ENCODE measurements at places on chromosomes 1 and 21.

DNA sequence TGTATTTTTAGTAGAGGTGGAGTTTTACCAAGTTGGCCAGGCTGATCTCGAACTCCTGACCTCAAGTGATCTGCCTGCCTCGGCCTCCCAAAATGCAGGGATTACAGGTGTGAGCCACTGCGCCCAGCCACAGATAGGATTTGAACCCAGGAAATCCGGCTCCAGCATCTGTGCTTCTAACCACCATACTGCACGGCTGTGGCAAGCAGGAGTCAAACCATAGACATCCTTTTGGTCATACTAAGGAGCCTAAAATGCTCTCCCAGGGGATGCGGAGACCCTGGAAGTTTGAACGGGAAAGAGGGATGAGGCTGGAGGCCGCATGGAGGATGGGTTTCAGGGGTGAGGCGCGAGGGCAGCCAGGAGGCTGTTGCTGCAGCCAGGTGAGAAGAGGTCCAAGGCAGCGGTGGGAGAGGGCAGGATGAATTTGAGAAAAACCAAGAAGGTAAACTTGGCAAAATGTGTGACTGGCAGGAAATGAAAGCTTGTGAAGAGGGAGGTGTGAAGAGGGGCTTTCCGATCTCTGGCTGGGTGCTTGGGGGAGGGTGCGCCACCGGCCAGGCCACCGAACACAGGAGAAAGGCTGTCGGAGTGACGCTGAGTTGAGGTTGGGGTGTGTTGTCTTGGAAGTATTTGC, 24.0 kb upstream of the CDK18 start:
- DNase-seq = peak; percentile 60

DNA sequence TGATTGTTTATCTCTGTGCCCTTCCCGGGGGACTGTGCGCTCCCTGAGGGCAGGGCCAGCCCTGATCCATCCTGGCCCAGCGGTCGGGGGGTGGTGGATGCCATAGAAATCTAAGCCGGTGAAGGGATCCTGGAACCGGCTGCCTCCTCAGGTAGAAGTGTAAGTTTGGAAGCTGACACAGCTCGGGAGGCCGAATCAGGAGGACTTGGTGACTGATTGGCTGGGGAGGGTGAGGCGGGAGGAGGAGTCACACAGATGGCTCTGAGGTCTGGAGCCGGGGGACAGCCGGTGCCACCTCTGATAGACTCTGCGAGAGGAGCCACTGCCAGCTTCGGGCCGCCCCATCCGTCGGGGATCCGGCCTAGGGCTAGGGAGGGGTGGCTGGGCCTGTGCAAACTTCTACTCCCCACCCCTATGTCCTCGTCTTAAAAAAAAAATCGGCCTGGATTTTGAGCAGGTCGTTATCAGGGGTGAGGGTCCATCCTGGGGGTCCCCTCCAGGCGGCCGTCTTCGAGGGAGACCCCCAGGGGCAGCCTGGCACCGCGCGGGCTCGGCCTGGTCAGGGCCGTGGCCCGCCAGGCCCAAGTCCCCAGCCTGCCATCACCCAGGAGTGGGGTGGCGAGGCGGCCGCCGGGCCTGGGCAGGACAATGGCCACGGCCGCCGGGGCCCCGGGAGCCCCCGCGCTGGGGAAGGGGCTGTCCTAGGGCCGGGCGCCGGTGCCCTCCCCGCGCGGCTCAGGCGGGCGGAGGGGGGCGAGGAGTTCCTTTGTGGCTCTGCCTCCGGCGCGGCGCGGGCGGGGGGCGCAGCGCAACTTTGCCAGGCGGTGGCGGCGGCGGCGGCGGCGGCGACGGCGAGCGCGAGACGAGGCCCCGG, 708 bp upstream of the ZNF362 start:
- peak; percentile 51 for DNase-seq

DNA sequence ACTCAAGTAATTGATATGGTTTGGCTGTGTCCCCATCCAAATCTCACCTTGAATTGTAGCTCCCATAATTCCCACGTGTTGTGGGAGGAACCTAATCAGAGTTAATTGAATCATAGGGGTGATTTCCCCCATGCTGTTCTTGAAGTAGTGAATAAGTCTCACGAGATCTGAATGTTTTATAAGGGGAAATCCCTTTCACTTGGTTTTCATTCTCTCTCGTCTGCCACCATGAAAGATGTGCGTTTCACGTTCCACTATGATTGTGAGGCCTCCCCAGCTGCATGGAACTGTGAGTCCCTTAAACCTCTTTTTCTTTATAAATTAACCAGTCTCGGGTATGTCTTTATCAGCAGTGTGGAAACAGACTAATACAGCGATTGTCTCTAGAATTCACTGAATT, 135.4 kb downstream of the BACH1 start:
- DNase-seq = no peak

- DNase-seq = no peak
These were observed 108.7 kb downstream of the PRDM2 start for GRCh38 chr1:13808729-13809131.

- DNase-seq = no peak
These were observed 187.7 kb upstream of the RNPC3 start for GRCh38 chr1:103337779-103338178.

DNA sequence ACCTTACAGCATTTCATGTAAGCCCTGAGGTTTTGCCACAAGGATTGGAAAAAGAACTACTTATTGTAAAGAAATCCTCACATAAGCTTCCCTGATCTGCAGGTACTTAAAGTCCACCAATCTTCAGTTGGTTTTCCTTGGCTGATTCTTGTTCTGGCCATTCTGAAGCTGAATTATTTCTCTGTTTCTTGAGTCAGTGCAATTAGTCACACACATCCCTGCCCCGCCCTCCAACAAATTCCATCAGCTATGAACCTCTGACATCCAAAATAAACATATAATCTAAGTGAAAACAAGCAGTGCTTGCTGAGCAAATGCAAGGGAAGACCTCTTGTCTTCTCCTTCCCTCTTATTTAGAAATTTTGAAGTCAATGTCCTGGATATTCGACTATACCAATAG, 8.2 kb upstream of the FNDC7 start:
- no peak for DNase-seq

DNA sequence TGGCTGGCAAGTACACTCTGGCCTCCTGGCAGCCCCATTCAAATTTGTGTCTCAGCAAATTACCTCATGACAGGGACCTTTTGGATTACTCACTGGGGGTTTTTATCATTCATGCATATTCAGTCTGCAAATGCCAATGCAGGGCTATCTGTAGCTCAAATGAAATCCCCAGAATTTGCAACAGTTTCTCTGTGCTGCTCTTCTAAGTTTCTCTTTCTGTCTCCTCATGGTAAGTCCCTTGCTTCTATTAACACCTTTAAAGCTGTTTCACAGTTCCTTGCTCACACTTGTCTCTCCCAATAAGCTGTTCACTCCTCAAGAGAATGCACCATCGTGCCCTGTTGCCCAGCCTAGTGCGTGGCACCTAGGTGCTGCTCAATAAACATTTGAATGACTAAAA, 3.3 kb upstream of the FAM78B start:
- DNase-seq = no peak

DNA sequence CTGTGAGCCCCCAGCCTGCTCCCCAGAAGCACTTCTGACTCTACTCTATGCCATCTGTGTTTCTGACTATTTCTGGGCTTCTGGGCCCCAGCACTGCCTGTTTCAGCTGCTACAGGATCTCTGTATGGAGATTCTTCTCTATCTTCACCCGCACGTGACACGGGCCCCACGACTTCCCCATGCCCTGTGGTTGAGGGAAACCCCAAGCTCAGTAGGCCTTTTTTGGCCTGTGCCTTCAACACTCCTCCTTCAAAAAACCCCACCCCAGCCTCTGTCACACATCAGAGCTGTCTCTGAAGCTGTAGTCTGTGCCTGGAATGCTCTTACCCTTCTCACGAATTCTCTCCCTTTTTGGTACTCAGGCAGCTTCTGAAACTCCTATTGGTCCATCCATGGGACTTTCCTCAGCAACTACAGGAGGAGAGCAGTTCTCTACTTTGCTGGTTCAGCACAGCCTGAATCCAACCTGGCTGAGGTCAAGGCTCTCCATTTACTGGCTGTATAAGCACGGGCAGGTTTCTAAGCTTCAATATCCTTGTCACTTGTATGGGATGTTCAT, 2.0 kb upstream of the NID1 start:
- DNase-seq = peak; percentile 47

DNA sequence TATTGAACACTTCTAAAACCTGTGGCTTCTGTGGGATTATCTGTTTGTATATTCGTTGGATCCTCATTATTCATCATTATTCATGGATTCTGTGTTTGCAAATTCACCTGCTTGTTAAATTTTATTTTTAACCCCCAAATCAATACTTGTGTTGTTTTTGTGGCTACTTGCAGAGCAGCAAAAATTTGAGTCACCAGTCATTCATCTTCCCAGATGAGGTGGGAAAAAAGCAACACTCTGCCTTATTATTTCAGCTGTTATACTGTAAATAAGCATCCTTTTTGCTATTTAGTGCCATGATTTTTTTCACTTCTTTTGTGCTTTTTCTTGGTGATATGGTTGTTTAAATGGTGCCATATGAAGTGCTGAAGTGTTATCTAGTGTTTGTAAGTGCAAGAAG, 56.7 kb downstream of the RASAL2 start:
- DNase-seq = no peak

- no peak for DNase-seq
These were observed 4.6 kb downstream of the TENT5B start for GRCh38 chr1:27007909-27008582.

GRCh38 chr1:45057542-45057941, 45.5 kb downstream of the UROD start:
- DNase-seq = no peak

DNA sequence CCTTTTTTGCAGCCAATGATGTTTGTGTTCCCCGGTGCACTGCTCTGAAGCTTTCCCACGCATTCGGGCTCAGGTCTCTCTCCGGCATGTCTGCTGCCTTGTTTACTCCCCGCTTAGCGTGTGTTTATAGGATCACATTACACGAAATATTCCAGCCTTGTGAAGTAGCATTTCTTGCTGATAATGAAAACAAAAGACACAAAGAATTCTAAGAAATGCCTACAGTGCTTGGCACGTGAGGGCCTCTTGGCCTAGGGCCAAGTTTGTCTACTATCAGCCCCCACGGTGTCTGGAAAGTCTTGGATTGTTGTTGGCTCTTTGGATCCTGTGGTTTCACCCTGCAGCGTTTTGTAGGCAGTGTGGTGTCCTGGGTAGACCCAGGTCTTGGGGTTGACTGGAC, 11.2 kb upstream of the GSTM4 start:
- DNase-seq = no peak

DNA sequence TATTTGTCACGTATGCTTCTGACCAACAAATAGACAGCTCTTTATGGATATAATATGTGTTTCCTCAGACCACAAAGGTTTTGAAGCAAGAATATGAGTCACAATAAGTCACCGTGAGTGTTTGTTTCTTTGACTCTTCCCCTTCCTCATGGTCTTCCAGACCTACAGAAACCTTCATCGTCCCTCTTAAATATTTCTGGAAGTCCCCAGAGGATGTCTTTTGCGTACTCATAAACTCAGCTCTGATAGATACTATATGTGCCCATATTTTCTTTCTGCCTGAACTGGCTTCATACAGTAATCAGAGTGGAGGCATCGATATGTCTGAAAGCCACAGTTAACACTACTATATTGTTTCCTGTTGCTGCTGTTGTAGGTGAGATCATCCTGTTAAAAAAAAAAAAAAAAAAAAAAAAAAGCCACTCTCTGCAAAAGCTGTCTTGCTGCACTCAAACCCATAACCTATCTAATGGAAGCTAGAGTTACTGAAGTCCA, 38.4 kb downstream of the ADAMTS1 start:
- DNase-seq = no peak

DNA sequence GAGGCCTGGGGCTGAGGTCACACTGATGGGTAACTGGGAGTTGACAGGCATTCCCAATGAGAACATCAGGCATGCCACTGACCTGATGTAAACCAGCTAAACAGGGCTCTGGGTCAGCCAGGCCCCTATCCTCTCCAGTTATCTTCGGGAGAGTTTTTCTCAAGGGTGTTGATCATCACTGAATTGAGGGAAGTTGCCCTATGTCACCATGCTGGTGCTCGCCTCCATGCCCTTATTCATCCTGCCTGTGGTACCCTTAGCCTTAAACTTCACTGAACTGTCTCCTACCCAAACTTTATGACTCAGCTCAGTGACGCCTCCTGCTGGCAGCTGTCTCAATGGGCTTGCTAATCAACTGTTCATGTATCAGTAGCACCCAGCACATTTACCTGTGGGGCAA, 80.7 kb upstream of the TNR start:
- DNase-seq = no peak

DNA sequence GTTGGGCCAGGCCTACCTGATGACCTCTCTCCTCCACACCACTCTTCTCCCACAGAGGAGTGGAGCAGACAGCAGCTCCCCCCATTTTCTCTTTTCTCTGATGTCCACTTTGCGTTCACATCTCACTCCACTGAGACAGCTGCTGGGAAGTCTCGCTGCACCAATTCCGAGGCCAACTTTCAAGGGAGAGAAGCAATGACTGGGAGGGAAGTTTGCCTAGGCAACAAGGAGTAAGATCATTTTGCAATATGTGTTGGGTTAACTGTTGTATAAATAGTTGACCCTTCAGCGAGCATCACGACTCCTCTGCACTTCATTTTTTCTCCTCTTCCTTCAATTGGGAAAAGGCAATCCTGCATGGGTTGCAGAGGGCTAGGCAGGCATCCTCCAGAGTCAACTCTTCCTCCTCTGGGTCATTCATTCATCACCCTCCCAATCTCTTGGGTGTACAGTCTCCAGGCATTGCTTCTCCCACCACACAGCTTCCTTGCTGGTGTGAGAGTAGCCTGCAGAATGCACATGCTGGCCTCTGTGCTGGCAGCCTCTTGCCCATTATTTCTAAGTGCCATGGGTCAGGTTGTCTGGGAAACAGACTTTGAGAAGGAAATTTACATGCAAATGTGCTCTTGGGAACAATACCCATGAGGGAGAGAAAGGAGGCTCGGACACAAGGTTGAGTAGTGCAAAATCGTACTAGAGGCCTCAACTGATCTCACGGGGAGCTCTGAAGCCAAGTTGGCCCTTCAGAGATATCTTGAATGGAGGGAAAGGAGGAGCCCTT, 75.8 kb upstream of the BCAR3 start:
- no peak for DNase-seq

DNA sequence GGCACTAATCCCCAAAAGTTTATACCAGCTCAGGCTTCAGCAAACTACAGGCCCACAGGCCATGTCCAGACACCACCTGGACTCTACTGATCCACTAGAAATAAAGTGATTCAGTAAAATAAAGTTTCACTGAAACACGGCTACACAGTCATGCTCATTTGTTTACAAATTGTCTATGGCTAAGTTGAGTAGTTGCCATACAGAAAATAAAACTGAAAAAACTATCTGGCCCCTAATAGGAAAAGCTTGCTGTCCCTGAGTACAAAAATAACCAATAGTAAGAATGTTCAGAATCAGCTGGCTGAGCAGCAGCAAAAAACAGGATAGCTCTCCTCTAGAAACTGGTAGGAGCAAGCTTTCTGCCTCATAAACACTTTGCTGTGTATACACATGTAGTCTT, 221.5 kb downstream of the RERE start:
- DNase-seq = no peak

DNA sequence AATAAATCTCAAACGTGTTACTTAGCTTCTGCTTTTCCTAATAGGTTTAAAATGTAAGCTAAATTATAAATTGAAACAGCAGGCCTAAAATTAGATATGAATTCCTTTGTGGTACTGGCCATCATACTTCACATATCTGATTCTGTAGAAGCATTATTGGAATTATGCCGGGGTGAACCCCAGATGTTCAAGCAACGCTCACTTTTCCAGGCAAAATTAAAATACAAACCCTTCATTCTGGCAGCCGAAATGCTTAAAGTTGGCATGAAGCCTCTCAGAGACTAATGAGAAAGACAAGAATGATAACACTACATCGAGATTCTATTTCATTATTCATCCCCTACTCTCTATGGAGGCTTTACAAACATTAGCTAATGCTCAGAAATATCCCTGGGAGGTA, 1352.7 kb upstream of the ADGRL2 start:
- DNase-seq = no peak

GRCh38 chr1:170073893-170074249, 624 bp downstream of the KIFAP3 start:
- no peak for DNase-seq
